ENCODE measurements at places on chromosomes 1 and 21.

DNA sequence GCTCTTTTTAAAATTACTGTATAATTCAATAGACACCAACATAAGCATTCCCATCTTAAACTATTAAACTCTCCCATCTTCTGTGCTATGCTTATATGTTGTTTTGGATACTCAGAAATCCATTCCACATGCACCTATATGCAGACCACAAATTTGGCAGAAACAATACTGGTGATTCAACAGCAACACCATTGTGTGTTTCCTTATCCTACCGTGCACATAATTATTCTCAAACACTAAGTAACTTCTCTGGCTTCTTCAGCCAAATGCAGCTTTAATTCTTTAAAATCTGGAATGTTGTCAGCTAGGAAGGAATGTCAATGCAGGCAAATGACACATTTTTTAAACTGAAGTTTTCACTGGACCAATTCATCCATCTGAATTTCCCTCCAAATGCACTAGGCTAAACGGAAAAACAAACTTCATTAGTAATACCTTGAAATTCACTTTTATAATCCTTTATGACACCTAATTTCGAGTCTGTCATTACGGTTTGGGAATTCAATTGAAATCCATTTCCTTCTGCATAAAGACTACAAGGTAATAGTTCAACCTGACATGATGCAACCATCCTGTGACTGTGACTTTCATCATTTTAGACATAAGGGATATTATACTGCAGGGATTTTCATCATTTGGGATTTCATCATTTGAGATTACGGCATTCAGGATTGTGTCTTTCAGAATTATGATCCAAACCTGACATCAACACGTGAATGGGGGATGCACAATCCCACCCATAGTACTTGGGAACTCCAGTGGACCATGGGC, 308.5 kb downstream of the LTN1 start:
- no peak for DNase-seq

DNA sequence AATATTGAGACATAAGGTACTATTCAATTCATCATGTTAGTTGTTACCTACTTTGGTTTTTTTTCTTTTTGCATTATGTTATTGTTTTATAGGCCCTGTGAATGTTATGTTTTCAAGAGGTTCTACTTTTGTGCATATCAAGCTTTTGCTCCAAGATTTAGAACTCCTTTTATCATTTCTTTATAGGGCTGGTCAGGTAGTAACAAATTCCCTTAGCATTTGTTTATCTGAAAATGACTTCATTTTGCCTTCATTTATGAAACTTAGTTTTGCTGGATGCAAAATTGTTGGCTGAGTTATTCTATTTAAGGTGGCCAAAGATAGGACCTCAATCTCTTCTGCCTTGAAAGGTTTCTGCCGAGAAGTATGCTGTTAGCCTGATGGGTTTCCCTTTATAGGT, 21.3 kb upstream of the MAB21L3 start:
- DNase-seq: no peak

- DNase-seq: no peak
Measured at GRCh38 chr1:31765041-31765467, 914 bp upstream of the ADGRB2 start.

- no peak for DNase-seq
Measured at GRCh38 chr1:47474278-47475193, 36.7 kb downstream of the FOXD2 start.
